Activated CD4-positive, CD25-positive, alpha-beta regulatory T cell treated with anti-CD3 and anti-CD28 coated beads, Interleukin-2, amount 50 U/mL, for 72 hours (primary cell): ENCODE measurements at places on chromosomes 7 and 10.

DNA sequence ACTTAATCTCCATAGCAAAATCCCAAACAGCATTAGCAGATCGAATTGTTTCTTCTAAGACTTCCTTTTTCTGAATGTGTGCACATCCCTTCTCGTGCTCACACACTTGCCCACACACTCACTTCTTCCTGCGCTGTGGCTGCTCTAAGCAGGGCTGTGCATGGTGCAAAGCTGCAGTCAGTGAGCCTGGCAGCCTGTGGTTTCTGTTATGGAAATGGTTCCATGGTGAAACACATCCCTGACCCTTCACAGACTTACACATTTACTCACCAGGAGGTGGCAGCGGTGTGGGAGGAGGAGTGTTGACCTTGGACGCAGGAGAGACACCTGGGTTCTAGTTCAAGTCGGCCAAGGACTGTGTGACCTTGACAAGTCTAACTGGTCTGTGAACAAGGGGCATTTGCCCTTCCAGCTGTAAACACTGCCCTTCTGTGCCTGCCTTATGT is 24.9 kb downstream of the MTURN start:
- DNase-seq, result no peak

- DNase-seq, result no peak
These were observed 58.5 kb downstream of the WDFY4 start for GRCh38 chr10:48742891-48743860.

DNA sequence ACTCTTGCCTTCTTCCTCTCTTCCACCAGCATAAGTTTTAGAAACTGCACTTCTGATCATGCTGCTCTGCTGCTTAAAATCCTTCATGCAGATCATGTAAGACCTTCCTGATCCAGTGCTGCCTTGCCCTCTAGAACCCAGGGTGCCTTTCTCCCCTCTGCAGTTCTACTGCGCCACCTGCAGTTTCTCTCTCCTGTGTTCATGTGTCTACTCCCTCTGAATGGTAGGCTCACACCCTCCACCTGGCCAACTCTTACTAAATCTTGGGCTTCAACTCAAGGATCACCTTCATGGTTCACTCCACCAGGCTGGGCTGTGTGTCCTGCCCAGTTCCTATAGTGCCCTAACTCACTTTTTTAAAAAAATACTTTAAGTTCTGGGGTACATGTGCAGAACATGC is 174.6 kb upstream of the ITGB1 start:
- no peak for DNase-seq

- DNase-seq, result no peak
These were observed 179.7 kb downstream of the PTPN20 start for GRCh38 chr10:47090903-47091302.

DNA sequence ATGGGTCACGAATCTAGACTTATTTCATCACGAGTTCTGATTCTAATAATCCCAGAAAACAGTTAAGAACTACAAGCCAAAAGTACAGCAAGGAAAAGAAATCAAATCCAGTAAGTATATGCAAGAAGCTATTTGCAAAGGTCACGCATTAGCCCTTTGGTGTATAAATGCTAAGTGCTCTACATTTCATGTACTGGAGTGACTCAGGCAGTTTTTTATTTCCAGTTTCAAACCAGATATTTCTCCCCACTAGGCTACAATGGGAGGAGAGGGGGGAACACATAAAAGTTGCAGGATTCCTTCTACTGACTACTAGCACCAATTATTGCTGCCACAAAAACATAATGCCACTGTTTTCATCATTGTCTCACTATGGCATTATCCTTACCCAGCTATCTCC is 148.0 kb downstream of the NRCAM start:
- DNase-seq, result no peak
